ENCODE measurements at places on chromosomes 4 and X. TPM values are rescaled to one million over a fixed set of nuclear protein-coding genes. Genes with fewer than 3 reads are reported as not detected.

Gene PRR32
- not detected for total RNA-seq

Gene MAD2L1
- total RNA-seq: 2.2 TPM

Gene SNX12
- 75.3 TPM for total RNA-seq

Gene FANCB
- total RNA-seq: 1.8 TPM

DNA sequence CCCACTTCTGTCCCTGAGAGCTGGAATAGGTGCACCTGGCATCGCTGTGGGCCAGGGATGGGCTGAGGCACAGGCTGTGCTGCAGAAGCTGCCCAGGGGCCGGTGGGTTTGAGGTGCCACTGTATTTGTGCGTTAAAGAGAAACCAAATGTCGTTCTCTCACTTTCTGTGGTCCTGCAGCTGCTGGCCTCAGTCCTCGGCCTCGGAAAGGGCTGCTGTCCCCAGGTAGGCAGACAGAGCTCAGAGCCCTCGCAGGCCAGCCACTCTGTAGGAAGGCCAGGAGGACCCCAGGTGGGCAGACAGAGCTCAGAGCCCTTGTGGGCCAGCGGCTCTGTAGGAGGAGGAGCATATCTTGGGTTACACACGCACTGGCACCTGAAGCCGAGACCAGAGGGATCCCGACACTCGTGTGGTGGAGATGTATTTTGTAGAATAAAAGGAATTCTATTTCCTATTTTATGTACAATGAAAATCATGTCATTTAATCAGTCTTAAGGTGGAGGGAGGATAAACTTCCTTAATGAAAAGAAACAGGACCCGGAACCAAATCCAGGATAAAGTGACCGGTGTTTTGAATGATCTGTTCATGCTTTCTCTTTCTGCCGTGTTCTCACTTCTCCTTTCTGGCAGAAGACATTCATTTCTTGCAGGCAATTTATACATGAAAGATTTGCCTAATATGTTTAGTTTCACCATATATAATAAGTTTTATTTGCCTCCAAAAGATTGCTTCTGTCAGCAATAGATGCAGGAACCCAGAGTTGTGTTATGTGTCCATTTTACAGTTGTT, 54.4 kb upstream of the HGFAC start:
- peak; percentile 13 for DNase-seq

- DNase-seq: no peak
These were observed 53.5 kb upstream of the NPFFR2 start for GRCh38 chr4:71978210-71978835.

DNA sequence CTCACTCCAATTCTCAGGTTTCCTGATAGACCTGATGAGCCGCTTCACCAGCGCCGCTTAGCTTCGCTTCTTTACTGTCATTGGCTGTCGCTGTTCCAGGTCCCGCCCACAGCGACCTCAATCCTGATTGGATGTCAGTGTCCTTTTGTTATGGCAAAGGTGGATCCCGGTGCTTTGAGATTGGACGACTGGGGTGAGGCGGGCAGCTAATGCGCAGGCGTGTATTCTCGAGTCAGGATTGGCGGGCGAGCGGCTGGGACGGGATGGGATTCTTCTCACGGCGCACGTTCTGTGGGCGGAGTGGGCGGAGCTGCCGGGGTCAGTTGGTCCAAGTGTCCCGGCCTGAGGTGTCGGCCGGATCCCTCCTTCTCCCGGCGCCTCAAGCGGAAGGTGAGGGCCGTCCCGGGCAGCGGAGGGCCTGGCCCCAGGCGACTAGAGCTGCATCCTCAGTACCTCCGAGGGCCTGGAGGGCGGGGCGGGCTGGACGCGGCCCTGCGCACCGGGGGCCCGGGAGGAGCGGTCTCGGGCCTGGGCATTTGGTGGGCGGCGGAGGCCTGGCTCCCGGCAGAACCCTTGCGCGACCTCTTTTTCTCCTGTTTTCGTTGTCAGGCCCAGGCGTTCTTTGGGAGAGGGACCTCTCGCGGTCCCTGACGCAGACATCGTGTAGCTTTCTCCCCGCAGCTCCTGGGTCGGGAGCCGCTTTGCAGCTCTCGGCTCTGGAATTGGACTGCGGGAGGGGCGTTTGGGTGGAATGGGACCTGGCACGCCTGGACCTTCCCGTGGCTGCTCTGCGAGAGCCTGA, at the start of gene SCOC:
Gene SCOC (plus strand): TSS at position 319 of the 802 bp plus-strand sequence. CDS start 5,525 bp downstream, outside the sequence.
- peak; percentile 99 for DNase-seq

GRCh38 chrX:154433605-154434004, 3.3 kb upstream of the GDI1 start:
- DNase-seq: no peak

- DNase-seq: no peak
These were observed 31.1 kb downstream of the TMEM164 start for GRCh38 chrX:110034036-110034435.

DNA sequence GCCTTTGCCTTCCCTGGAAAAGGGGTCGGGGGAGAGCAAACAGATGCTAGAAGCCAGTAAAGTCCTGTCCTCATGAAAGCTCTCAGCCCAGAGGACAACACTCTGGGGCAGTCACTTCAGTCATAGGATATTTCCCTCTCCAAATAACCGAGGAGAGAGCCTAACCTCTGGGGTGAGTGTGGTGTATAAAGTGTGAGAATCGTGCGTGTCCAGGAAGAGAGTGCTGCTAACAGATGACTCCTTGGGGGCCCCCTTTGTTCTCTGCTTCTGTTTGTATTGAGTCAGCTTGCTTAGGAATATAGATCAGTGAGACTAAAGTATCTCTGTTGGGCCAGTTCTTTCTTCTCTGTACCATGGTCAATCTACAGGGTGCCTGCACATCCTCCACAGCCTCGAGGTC, 247.2 kb downstream of the PALLD start:
- DNase-seq: peak; percentile 37

- no peak for DNase-seq
These were observed 494.9 kb downstream of the GALNTL6 start for GRCh38 chr4:172308078-172308477.

- peak; percentile 26 for DNase-seq
These were observed 63.7 kb downstream of the TENM3 start for GRCh38 chr4:182306792-182307507.

- no peak for DNase-seq
These were observed 327.0 kb upstream of the DKK2 start for GRCh38 chr4:107363125-107363524.

DNA sequence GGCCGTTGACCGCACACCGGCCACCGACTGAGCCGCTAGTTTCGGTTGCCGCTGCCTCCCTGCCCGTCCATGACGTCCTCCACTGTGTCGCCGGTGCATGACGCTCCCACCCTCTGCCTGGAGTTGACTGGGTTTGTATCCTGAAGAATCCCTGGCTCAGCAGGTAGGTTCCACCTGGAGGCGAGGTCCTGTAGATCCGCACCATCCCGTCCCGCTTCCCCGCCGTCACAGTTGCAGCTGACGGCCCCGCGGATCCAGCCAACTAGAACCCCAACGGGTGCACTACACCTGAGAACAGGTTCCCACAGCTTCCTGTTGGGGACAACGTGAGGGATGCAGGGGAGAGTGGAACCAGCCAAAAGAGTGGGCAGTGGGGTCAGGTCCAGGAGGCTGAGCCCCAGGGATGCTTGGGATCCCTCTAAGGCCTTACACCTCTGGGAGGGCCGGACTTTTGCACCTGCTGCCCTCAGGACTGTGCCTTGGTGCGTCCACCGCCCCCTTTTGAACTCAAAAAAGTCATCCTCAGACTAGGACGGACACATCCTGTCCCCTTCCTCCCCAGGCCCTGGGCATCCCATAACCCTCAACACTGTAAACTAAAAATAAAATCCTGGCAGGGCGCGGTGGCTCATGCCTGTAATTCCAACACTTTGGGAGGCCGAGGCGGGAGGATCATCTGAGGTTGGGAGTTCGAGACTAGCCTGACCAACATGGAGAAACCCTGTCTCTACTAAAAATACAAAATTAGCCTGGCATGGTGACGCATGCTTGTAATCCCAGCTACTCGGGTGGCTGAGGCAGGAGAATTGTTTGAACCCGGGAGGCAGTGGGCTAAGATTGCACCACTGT, 1.1 kb upstream of the SLBP start:
- DNase-seq: peak; percentile 35

DNA sequence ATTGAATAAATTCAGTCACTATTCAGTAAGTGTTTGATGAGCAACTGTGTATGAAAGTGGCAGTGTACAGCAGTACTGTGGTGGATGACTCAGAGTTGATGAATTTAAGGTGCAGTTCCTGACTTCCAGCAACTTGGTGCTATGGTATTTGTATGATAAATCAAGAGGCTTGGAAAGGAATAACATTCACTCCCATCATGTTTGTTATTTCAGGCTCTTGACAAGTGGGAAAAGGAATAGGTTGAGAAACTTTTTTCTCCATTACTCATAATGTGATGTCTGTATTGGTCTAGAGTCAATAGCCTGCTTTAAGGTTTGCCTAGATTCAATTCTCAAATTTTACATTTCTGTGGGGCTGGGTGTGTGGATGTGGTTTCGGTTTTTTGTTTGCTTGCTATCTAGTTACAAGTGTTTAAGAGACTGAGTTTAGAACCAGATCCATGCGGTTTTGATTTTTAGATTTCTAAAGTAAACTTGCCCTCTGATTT, 35.1 kb upstream of the CYP2U1 start:
- DNase-seq: peak; percentile 100

- DNase-seq: no peak
These were observed 760 bp downstream of the UGT8 start for GRCh38 chr4:114599231-114599902.

DNA sequence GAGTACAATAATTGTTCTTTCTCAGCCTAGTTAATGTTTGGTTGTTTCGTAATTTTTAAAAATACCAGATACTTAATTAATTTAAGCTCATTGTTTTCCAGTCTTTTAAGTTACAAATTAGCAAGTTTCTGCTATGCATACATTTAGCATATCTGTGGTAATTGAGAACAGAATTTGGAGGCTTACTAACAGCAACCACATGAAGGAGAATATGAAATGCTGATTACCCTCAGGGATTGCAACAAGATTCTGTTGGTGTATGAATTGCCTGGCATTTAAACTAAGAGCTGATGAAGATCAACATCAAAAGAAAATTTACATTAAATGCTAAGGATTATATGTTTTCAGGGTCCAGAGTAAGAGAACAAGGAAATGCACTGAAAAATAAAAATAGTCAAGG, 580.0 kb upstream of the INTU start:
- no peak for DNase-seq

DNA sequence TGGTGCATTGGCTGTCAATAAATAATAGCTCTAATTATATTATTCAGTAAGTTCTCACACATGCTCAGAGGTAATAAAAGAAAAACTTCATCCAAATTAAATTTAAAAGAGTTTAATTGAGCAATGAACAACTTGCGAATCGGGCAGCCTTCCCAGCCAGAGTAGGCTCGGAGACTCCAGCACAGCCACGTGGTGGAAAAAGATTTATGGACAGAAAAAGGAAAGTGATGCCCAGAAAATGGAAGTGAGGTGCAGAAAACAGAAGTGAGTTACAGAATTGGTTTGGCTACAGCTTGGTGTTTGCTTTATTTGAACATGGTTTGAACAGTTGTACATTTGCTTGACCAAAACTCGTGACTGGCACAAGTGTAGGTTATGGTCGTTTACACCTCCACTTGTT, 13.6 kb upstream of the BOD1L1 start:
- no peak for DNase-seq

DNA sequence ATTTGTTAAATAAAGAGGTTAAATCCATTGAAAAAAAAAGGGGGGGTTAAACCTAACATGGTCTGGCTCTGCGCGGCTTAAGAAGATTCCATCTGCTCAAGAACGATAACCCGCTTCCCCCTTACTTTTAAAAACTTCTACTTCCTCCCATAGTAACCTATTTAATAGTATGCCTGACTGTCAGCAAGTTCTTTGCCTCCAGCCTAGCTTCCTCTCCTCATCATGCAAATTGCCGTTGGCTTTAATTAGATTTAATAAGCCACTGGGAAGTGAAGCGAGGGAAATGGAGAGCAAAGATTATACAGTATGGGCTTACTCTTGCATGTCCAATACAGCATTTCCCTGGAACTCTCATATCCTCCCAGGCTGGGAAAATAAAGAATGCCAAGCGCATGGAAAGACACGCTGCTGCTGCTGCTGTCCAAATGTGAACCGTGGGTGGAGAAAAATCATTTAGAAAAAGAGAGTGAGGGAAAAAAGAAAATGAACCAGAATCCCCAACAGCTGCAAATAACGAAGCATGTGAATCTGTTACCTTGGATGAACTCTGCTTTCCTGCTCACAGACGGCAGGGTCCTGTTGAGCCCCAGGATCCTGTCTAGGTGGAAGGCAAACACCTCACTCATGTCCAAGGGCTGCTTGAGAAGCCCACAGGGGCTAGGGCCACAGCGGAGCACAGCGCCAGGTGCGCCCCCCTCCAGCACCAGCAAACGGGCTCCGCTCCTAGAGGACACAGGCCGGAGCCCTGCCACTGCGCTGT, 2.7 kb downstream of the GASK1B start:
- no peak for DNase-seq

DNA sequence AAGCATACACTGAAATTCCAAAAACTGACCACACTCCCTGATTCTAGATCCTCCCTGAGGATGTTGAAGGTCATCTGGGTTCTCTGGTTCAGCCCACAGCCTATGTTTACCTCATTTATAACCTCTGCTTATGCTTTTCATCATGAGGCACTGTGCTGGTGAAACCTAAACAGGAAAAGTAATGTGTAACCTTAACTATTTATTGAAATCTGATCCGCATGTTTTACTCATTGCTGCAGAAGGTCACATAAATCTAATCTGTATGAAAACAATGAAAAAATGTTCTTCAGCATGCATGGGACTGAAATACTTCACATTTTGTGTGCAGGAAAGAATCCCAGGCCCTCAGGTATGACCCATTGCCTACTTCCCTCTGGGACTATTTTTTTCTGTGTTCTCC, 30.3 kb downstream of the UCHL1 start:
- DNase-seq: no peak

DNA sequence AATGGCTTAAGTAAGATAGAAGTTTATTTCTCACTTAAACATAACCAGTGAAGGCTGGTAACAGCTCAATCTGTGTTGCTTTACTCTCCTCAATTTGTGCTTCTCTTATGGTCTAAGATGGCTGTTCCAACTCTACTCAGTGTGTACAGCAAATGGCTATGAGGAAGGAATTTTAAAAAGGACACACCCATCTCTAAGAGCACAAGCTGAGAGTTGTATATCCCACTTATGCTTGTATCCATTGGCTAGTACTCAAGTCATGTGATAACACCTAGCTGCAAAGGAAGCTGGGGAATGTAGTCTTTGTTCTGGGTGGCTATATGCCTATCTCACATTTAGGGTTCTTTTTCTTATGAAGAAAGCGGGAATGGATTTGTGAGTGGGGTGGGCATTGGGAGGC, 63.3 kb downstream of the GPAT3 start:
- DNase-seq: peak; percentile 75

DNA sequence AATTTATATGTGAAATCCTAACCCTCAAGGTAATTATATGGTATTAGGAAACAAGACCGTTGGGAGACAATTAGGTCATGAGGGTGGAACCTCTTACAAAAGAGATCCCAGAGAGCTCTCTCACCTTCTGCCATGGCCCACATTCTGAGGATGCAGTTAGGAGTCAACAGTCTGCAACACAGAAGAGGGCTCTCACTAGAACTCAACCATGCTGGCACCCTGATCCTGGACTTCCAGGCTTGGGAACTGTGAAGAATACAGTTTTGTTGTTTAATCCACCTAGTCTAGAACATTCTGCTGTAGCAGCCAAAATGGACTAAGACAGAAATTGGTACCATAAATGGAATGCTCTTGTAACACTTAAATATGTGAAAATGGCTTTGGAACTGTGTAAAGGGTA, 278.8 kb upstream of the GALNTL6 start:
- no peak for DNase-seq

Measured in bronchial epithelial cell (primary cell).